Natural killer cell (primary cell): ENCODE measurements at places on chromosomes 4 and X. TPM values are rescaled to one million over a fixed set of nuclear protein-coding genes. Genes with fewer than 3 reads are reported as not detected.

The HS3ST1 gene
- not detected for total RNA-seq

The PPP2R2C gene
- not detected for total RNA-seq

The HEPH gene
- total RNA-seq: not detected

The VCX gene
- not detected for total RNA-seq

The DUX4 gene
- not detected for total RNA-seq

The HHIP gene
- not detected for total RNA-seq

The PNMA3 gene
- 4.2 TPM for total RNA-seq

The IL21 gene
- not detected for total RNA-seq

The CENPVL1 gene
- total RNA-seq: not detected

The GLA gene
- 47.9 TPM for total RNA-seq

The COX7B2 gene
- total RNA-seq: not detected

The ARHGAP36 gene
- not detected for total RNA-seq

The SCOC gene
- total RNA-seq: 10.3 TPM

The ARMCX2 gene
- 1.9 TPM for total RNA-seq

The GAB3 gene
- 55.6 TPM for total RNA-seq

The EGF gene
- 1.2 TPM for total RNA-seq

The VSIG4 gene
- not detected for total RNA-seq

The TENM3 gene
- not detected for total RNA-seq

The SUPT20HL2 gene
- total RNA-seq: not detected

The CXCL6 gene
- not detected for total RNA-seq

The XKRX gene
- not detected for total RNA-seq

The CT83 gene
- total RNA-seq: not detected

The GPRASP3 gene
- 2.9 TPM for total RNA-seq

The PAGE2B gene
- 1.0 TPM for total RNA-seq

The FOXO4 gene
- total RNA-seq: 57.2 TPM

The MAGEA3 gene
- total RNA-seq: not detected

The RAB9A gene
- 27.0 TPM for total RNA-seq

The ARMCX4 gene
- 9.2 TPM for total RNA-seq

The PNMA6A gene
- total RNA-seq: 0.12 TPM

The LIMCH1 gene
- total RNA-seq: not detected

The PPBP gene
- 171 TPM for total RNA-seq

The UBA6 gene
- total RNA-seq: 55.3 TPM

The POLA1 gene
- total RNA-seq: 12.6 TPM

The SUPT20HL1 gene
- total RNA-seq: not detected

The MAGEE1 gene
- 6.3 TPM for total RNA-seq

The MGARP gene
- total RNA-seq: 0.35 TPM

The CTAG1B gene
- total RNA-seq: not detected

The RUFY3 gene
- 31.6 TPM for total RNA-seq

The ZBTB49 gene
- 19.3 TPM for total RNA-seq

The FGFR3 gene
- not detected for total RNA-seq

The SLC16A2 gene
- total RNA-seq: not detected

The GTPBP6 gene
- 49.8 TPM for total RNA-seq

The EPHA5 gene
- total RNA-seq: not detected

The GLRA2 gene
- total RNA-seq: not detected

The PTTG2 gene
- total RNA-seq: 1.2 TPM

The MAGED4B gene
- 1.3 TPM for total RNA-seq

The AFF2 gene
- 4.8 TPM for total RNA-seq

The RWDD4 gene
- total RNA-seq: 14.3 TPM

The SCRG1 gene
- total RNA-seq: not detected
